ENCODE measurements at places on chromosomes 2 and 18.

DNA sequence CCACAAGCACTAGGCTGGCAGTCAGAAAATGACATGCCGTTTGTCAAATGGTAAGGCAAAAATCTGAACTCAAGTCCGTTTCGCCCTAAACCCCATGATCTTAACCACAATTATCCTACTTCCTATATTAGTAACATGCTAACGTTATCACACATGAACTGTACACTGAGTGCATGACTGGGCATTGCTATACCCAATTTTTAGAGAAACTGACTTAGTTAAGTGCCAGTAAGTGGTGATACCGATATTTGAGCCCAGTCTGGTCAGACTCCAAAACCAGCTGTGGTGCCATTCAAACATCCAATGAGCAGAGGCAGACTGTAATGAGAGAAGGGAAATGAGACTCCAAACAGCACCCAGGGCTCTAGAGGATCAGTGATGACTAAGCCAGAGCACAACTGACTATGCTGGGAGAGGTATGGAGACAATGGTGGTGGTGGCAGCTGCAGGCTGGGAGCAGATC is 311.7 kb upstream of the PKDCC start:
- no peak overlapping the region for H3K27ac ChIP-seq
- no peak for DNase-seq
- H3K27me3 ChIP-seq: no peaks in the 10 kb centered on the region
- H3K4me1 ChIP-seq: no peaks in the 10 kb centered on the region

- DNase-seq: no peak
- H3K4me1 ChIP-seq: no peaks in the 10 kb centered on the region
- no peak overlapping the region for H3K27ac ChIP-seq
- no peaks in the 10 kb centered on the region for H3K36me3 ChIP-seq
These were observed 20.4 kb downstream of the TPRKB start for GRCh38 chr2:73716543-73717250.

DNA sequence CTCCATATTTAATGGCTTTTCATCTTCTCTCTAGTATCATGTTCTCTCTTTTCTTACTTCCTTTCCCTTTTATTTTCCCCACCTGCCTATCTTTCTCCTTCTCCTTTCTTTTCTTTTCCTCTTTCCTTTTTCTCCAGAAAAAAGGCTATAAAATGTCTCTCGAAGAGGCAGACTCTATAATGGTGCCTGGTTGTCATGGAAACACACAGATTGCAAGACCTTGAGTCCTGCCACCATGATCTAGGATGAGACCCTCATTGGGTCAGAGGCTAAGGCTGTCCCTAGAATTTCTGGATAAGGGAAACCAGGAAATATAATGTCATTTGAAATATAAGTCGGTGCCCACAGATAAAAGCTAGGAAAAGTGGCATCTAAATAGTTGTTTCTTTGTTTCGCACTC is 36.5 kb upstream of the LHCGR start:
- no peak for DNase-seq
- no peak overlapping the region for H3K27ac ChIP-seq
- peaks cover 6% of the 10 kb centered on the region for H3K4me1 ChIP-seq
- H3K27me3 ChIP-seq: peaks cover 26% of the 10 kb centered on the region

GRCh38 chr18:9710037-9710436 is 1.9 kb downstream of the RAB31 start:
- peaks cover 93% of the 10 kb centered on the region for H3K27me3 ChIP-seq
- H3K4me3 ChIP-seq: no peak overlapping the region
- DNase-seq: no peak
- peaks cover 5% of the 10 kb centered on the region for H3K36me3 ChIP-seq
- H3K27ac ChIP-seq: no peak overlapping the region

GRCh38 chr2:9388950-9389911 is 34.1 kb downstream of the ITGB1BP1 start:
- H3K27me3 ChIP-seq: no peaks in the 10 kb centered on the region
- DNase-seq: no peak
- H3K4me1 ChIP-seq: no peaks in the 10 kb centered on the region
- peaks cover 68% of the 10 kb centered on the region for H3K36me3 ChIP-seq
